Activated T-helper 17 cell treated with anti-CD3 and anti-CD28 coated beads, Interleukin-2, amount 50 U/mL, for 72 hours (primary cell): ENCODE measurements at places on chromosomes 1 and 21.

DNA sequence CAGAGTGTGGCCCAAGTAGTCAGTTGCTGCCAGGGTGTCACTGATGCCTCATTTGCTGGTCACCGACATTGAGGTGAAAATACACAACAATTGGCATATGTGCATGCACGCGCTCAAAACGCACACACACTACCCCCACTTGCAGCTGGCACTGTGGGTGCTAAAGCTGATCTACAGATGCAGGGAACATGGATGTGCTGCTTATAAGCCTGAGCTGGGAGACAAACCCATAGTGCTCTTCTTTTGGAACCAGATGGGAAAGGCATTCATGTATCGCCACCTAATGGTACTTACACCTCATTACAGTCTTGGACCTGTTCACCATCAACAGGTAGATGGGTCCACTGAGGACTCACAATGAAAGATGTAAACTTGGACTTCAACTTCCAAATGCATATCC is 70.3 kb upstream of the CAMK1G start:
- no peaks in the 10 kb centered on the region for H3K4me1 ChIP-seq
- no peak overlapping the region for H3K4me3 ChIP-seq
- no peak overlapping the region for H3K27ac ChIP-seq

DNA sequence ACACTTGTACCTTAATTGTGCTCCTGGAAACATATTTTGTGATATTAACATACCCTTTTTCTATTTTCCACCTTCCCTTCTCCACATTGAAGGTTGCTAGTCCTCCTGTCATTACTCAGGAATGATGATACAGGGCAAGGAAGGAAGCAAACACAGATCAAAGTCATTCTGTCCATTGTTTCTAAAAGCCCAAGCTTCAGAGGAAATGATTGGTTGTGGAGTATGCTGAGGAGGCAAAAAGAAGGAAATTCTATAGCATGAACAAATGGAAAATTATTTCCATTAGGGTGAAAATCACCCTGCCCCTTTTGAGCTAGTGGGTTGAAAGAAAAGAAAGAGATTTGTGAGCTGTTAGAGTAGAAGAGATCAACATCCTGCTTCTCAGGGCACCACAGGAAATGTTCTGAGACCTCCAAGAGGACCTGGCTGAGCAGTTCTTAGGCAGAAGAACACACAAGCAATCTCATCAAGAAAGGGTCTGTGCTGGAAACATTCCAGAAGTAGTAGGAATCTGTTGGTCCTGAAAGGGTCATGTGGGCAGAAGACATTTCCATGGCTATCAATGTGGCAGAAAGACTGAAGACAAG is 29.0 kb upstream of the PRRX1 start:
- no peaks in the 10 kb centered on the region for H3K36me3 ChIP-seq
- H3K4me1 ChIP-seq, result no peaks in the 10 kb centered on the region
- no peak overlapping the region for H3K4me3 ChIP-seq
- ATAC-seq, result no peak
- H3K27ac ChIP-seq, result no peak overlapping the region
- H3K27me3 ChIP-seq, result peaks cover 14% of the 10 kb centered on the region

DNA sequence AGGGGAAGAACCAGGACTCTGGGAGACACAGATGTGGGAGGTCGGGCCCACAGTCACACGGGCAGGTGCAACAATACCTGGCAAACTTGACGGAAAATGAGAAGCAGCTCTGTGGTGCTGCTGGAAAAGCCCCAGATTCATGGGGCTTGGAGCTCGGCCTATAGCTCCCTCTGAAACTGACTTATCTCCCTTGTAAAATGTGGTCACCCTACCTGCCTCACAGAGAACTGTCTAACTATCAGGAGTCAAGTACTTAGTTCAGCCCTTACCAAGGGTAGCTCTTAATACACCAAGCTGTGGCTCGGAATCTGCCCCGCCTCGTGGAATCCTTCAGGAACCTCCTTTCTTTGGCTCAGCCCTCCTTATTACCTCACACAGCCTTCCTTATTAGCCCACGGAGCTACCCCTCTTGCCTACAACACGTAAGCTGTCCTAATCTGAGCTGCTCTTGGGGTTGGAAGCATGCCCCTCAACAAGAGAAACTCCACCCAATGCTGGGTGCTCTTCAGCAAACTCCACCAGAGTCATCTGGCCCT is 68.9 kb downstream of the MRPL37 start:
- H3K27me3 ChIP-seq, result no peaks in the 10 kb centered on the region
- H3K27ac ChIP-seq, result peak overlapping the region; percentile 75
- H3K36me3 ChIP-seq, result no peaks in the 10 kb centered on the region

- H3K4me3 ChIP-seq, result peak within 1 kb of the TSS; percentile 96
- ATAC-seq, result peak; percentile 60
- H3K27ac ChIP-seq, result peak within 1 kb of the TSS; percentile 94
These were observed at the start of gene S100A6 for GRCh38 chr1:153535242-153536011. TSS of gene S100A6 (minus strand) at chr1:153535991. CDS start at chr1:153535339, 652 bp downstream.
